ENCODE measurements at places on chromosomes 4 and X. TPM values are rescaled to one million over a fixed set of nuclear protein-coding genes. Genes with fewer than 3 reads are reported as not detected.

GRCh38 chr4:64230709-64231310 lies 178.4 kb downstream of the TECRL start:
- H3K27me3 ChIP-seq = no peaks in the 10 kb centered on the region
- no peak overlapping the region for H3K4me3 ChIP-seq
- no peak for DNase-seq
- H3K4me1 ChIP-seq = no peaks in the 10 kb centered on the region
- no peaks in the 10 kb centered on the region for H3K36me3 ChIP-seq

GRCh38 chr4:26361297-26361696 lies 40.5 kb downstream of the RBPJ start:
- H3K36me3 ChIP-seq = no peaks in the 10 kb centered on the region
- H3K4me1 ChIP-seq = peaks cover 37% of the 10 kb centered on the region
- no peak for DNase-seq
- H3K4me3 ChIP-seq = no peak overlapping the region
- no peaks in the 10 kb centered on the region for H3K27me3 ChIP-seq
- H3K27ac ChIP-seq = no peak overlapping the region

The HELT gene
- total RNA-seq = not detected

GRCh38 chr4:47270201-47270888 lies 193.2 kb downstream of the COMMD8 start:
- no peaks in the 10 kb centered on the region for H3K27me3 ChIP-seq
- H3K27ac ChIP-seq = no peak overlapping the region
- no peaks in the 10 kb centered on the region for H3K36me3 ChIP-seq
- no peak overlapping the region for H3K4me3 ChIP-seq
- DNase-seq = no peak

DNA sequence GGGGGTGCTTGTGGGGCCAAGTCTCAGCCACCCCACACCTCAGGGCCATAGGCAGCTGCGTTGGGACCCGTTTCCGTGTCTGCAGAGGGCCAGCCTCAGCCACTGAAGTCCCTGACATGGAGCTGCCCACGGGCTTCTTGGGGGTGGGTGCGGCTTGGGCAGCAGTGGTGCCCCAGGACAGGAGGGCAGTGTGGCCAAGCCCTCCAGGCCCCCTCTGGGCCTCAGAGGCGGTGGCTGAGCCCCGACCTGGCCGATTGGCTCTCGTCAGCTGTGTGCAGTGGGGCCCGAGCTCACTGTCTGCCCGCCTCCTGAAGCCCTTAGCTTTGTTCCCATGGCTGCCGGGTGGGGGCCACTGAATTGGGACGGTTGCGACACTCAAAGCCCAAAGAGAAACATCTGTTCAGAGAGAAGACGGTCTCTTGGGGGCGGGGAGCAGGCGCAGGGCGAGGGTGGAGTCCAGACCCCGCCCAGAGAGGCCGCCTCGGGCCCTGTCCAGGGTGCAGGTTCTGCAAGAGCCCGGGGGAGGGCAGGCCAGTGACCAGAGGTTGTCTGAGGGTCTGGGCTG lies 9.1 kb downstream of the FGFR3 start:
- no peak overlapping the region for H3K27ac ChIP-seq
- no peaks in the 10 kb centered on the region for H3K4me1 ChIP-seq
- no peaks in the 10 kb centered on the region for H3K36me3 ChIP-seq
- H3K4me3 ChIP-seq = no peak overlapping the region
- H3K27me3 ChIP-seq = peaks cover 9% of the 10 kb centered on the region

- H3K4me1 ChIP-seq = peaks cover 63% of the 10 kb centered on the region
- DNase-seq = no peak
- H3K27ac ChIP-seq = no peak overlapping the region
- H3K36me3 ChIP-seq = no peaks in the 10 kb centered on the region
- H3K27me3 ChIP-seq = no peaks in the 10 kb centered on the region
Observed at GRCh38 chr4:118936406-118936805, 47.8 kb downstream of the SYNPO2 start.

The HGFAC gene
- 0.47 TPM for total RNA-seq

DNA sequence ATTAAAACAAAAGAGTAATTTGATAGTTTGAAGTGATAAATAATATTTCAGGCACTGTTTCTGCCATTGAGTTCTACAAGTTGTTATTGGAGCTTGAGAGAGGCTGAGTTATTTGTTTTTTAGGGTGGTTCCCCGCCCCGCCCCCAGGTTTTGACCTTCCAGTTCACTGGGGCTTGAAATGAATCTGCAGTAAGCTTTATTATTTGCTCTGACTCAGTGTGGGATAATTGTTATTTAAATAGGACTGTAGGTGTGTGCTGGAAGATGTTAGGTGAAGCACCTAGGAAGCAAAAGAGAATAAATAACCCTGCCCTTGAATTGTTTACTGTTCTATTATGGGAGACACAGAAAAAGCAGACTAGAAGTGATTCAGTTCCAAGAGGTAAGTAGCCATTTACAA lies 81.2 kb upstream of the KCNIP4 start:
- H3K4me3 ChIP-seq = no peak overlapping the region
- no peak overlapping the region for H3K27ac ChIP-seq
- no peaks in the 10 kb centered on the region for H3K36me3 ChIP-seq
- H3K27me3 ChIP-seq = no peaks in the 10 kb centered on the region

The SLC6A8 gene
- total RNA-seq = 139 TPM

GRCh38 chr4:58636381-58636780 lies 1526.2 kb upstream of the IGFBP7 start:
- no peaks in the 10 kb centered on the region for H3K27me3 ChIP-seq
- no peaks in the 10 kb centered on the region for H3K4me1 ChIP-seq
- DNase-seq = no peak
- H3K36me3 ChIP-seq = no peaks in the 10 kb centered on the region
- H3K4me3 ChIP-seq = no peak overlapping the region

GRCh38 chr4:25658357-25658771 lies 2.7 kb downstream of the SLC34A2 start:
- no peak for DNase-seq
- H3K4me3 ChIP-seq = no peak overlapping the region
- H3K27me3 ChIP-seq = peaks cover 55% of the 10 kb centered on the region
- H3K4me1 ChIP-seq = no peaks in the 10 kb centered on the region

DNA sequence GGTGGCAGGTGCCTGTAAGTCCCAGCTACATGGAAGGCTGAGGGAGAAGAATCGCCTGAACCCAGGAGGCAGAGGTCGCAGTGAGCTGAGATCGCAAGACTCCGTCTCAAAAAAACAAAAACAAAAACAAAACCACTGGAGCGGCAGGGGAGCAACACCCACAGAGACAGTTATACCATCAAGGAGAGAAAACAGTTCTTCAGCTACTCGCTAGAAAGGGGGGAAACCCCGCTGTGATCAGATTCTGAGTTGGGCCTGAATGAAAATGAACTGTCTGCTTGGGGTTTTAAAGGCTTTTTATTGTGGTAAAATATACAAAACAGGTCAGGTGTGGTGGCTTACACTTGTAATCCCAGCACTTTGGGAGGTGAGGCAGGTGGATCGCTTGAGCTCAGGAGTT lies 16.8 kb upstream of the IRAK1 start:
- H3K4me3 ChIP-seq = no peak overlapping the region
- peaks cover 10% of the 10 kb centered on the region for H3K36me3 ChIP-seq
- no peak for DNase-seq
- H3K27me3 ChIP-seq = no peaks in the 10 kb centered on the region

The ADAMTS3 gene
- total RNA-seq = 0.13 TPM

The ETNPPL gene
- total RNA-seq = 8.8 TPM

The PCDH11X gene
- 0.05 TPM for total RNA-seq

GRCh38 chr4:27662426-27662825 lies 801.8 kb downstream of the STIM2 start:
- no peaks in the 10 kb centered on the region for H3K36me3 ChIP-seq
- no peak for DNase-seq
- H3K27me3 ChIP-seq = no peaks in the 10 kb centered on the region
- no peak overlapping the region for H3K4me3 ChIP-seq
- no peaks in the 10 kb centered on the region for H3K4me1 ChIP-seq
- H3K27ac ChIP-seq = no peak overlapping the region

DNA sequence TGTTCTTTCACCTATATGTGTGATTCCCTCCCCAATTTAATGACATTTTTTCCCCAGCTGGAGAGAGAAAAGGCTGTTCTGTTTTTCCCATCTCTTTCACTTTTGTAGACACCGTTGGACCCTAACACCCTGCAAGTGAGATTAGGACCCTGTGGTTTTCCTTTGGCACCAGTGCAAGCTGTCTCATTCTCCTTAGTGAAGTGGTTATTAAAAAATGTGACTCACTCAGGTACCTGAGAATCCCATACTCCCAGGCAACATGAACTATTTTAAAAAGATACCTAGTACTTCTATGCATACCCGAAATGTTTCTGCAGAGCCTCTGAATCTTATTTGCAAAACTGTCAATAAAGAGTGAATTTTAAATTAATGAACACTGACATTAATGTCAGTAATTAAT lies 175.7 kb upstream of the TBC1D9 start:
- no peaks in the 10 kb centered on the region for H3K4me1 ChIP-seq
- DNase-seq = no peak

DNA sequence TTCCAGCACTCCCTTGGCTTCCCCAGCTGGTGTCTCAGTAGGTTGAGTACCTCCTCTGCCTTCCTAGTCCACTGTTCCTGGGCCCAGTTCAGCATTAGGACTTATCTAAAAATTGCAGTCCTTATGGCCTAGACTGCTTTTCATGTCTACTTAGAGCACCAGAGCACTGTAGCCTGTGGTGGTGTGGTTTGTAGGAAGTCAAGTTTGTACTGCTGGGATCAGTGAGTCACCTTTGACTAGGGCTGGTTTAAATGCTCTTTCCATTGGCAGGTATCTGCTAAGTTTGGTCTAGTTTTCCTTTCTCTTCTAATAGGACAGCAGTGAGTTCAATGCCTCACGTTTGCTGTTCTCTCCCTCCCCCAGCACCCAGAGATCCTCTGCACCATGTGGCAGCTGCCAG lies 233.6 kb upstream of the WDFY3 start:
- no peaks in the 10 kb centered on the region for H3K4me1 ChIP-seq
- no peak for DNase-seq
- no peaks in the 10 kb centered on the region for H3K27me3 ChIP-seq

GRCh38 chr4:130395871-130396270 lies 1299.9 kb downstream of the C4orf33 start:
- no peak overlapping the region for H3K4me3 ChIP-seq
- H3K4me1 ChIP-seq = no peaks in the 10 kb centered on the region
- no peak overlapping the region for H3K27ac ChIP-seq
- DNase-seq = no peak

The AKAP14 gene
- not detected for total RNA-seq

GRCh38 chr4:30836231-30836630 lies 116.1 kb downstream of the PCDH7 start:
- H3K27me3 ChIP-seq = no peaks in the 10 kb centered on the region
- no peaks in the 10 kb centered on the region for H3K36me3 ChIP-seq
- no peak for DNase-seq

The CXorf49 gene
- not detected for total RNA-seq

DNA sequence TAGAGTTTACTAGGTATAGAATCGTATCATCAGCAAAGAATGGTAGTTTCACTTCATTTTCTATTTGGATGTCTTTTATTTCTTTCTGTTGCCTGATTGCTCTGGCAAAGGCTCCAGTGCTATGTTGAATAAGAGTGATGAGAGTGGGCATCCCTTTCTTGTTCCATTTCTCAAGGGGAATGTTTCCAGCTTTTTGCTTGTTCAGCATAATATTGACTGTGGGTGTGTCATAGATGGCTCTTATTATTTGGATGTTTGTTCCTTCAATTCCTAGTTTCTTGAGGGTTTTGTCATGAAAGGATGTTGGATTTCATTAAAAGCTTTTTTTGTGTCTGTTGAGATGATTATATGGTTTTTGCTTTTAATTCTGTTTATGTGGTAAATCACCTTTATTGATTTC lies 1114.5 kb downstream of the RAPGEF2 start:
- no peak overlapping the region for H3K27ac ChIP-seq
- DNase-seq = no peak
- no peaks in the 10 kb centered on the region for H3K36me3 ChIP-seq
- no peak overlapping the region for H3K4me3 ChIP-seq
- H3K27me3 ChIP-seq = no peaks in the 10 kb centered on the region
- H3K4me1 ChIP-seq = no peaks in the 10 kb centered on the region

GRCh38 chr4:15652191-15652590 lies 3.0 kb downstream of the FBXL5 start:
- peak overlapping the region; percentile 98 for H3K27ac ChIP-seq
- H3K27me3 ChIP-seq = no peaks in the 10 kb centered on the region
- H3K4me1 ChIP-seq = peaks cover 29% of the 10 kb centered on the region
- H3K4me3 ChIP-seq = no peak overlapping the region
- no peak for DNase-seq

GRCh38 chrX:112672788-112673560 lies 6.8 kb downstream of the LHFPL1 start:
- no peaks in the 10 kb centered on the region for H3K36me3 ChIP-seq
- H3K4me3 ChIP-seq = no peak overlapping the region
- H3K27me3 ChIP-seq = no peaks in the 10 kb centered on the region
- no peak overlapping the region for H3K27ac ChIP-seq

The PAGE5 gene
- total RNA-seq = not detected

DNA sequence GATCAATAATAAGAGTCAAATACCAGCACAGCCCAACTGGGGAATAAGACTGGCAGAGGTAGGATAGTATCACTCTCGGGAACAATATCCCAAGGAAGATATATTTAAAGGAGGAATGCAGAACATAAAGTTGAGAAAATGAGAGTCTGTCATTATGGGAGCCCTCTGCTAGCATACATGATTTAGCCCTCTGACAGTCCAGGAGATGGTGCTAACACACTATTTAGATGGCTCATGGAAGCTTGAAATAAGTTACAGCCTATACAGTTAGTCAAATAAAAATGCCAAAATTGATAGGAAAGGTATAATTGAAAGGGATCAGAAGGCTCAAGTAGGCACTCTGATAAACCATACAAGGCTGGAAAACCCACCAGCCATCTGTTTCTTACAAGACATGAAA lies 201.0 kb upstream of the NEIL3 start:
- no peaks in the 10 kb centered on the region for H3K27me3 ChIP-seq
- H3K36me3 ChIP-seq = no peaks in the 10 kb centered on the region
- no peak for DNase-seq
- no peaks in the 10 kb centered on the region for H3K4me1 ChIP-seq
- no peak overlapping the region for H3K4me3 ChIP-seq
- no peak overlapping the region for H3K27ac ChIP-seq

- peak; percentile 89 for DNase-seq
- H3K4me3 ChIP-seq = peak overlapping the region; percentile 71
- H3K4me1 ChIP-seq = peaks cover 4% of the 10 kb centered on the region
- peak overlapping the region; percentile 86 for H3K27ac ChIP-seq
- H3K36me3 ChIP-seq = no peaks in the 10 kb centered on the region
Observed at GRCh38 chr4:1579001-1579900, 104.9 kb downstream of the FAM53A start.
